ENCODE measurements at places on chromosomes 16 and 17. TPM values are rescaled to one million over a fixed set of nuclear protein-coding genes. Genes with fewer than 3 reads are reported as not detected.

DNA sequence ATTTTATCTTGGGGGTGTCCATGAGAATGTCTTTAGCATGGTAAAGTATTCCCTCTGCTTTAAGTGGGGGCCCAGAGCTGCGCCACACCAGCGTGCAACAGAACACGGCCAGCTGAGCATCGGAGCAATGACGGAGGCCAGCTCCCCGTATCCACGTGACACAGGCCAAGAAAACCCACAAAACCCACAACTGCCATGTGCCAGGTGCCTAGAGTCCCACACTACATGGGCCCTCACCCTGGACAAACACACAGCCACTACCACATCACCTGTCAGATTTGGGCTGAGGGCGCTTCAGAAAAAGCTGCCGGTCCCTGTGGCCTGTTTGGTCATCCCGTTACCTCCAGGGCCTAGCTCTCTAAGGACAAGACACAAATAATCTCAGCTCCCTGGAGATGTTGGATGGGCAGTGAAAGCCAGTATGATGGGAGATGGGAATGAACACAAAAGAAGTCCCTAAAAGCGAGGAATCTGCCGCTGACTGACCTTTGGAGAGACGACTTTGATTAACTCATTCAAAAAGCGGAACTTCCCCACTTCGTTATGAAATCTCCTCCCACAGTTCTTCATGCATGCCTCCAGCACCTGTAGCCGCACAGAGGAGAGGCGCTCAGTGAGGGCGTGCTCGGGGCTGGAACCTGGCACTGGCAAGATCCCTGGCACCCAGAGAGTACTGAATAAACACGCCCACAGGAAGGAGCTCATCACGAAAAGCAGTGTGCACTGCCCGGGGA is 17.1 kb downstream of the GGA3 start:
- H3K27me3 ChIP-seq: no peaks in the 10 kb centered on the region
- peaks cover 19% of the 10 kb centered on the region for H3K4me1 ChIP-seq
- no peak overlapping the region for H3K27ac ChIP-seq
- peaks cover 81% of the 10 kb centered on the region for H3K36me3 ChIP-seq
- no peak for DNase-seq

GRCh38 chr17:19619705-19620325 is 28.7 kb upstream of the ALDH3A2 start:
- H3K27me3 ChIP-seq: no peaks in the 10 kb centered on the region
- no peak for DNase-seq
- H3K27ac ChIP-seq: no peak overlapping the region
- no peaks in the 10 kb centered on the region for H3K4me1 ChIP-seq
- H3K36me3 ChIP-seq: no peaks in the 10 kb centered on the region

GRCh38 chr16:50591800-50592771 is 43.9 kb downstream of the NKD1 start:
- peak overlapping the region; percentile 69 for H3K27ac ChIP-seq
- H3K36me3 ChIP-seq: no peaks in the 10 kb centered on the region
- DNase-seq: no peak
- H3K4me1 ChIP-seq: peaks cover 12% of the 10 kb centered on the region
- no peaks in the 10 kb centered on the region for H3K27me3 ChIP-seq

- peak; percentile 74 for DNase-seq
- H3K27me3 ChIP-seq: no peaks in the 10 kb centered on the region
- no peak overlapping the region for H3K4me3 ChIP-seq
Measured at GRCh38 chr16:50525716-50526115, 22.5 kb upstream of the NKD1 start.

DNA sequence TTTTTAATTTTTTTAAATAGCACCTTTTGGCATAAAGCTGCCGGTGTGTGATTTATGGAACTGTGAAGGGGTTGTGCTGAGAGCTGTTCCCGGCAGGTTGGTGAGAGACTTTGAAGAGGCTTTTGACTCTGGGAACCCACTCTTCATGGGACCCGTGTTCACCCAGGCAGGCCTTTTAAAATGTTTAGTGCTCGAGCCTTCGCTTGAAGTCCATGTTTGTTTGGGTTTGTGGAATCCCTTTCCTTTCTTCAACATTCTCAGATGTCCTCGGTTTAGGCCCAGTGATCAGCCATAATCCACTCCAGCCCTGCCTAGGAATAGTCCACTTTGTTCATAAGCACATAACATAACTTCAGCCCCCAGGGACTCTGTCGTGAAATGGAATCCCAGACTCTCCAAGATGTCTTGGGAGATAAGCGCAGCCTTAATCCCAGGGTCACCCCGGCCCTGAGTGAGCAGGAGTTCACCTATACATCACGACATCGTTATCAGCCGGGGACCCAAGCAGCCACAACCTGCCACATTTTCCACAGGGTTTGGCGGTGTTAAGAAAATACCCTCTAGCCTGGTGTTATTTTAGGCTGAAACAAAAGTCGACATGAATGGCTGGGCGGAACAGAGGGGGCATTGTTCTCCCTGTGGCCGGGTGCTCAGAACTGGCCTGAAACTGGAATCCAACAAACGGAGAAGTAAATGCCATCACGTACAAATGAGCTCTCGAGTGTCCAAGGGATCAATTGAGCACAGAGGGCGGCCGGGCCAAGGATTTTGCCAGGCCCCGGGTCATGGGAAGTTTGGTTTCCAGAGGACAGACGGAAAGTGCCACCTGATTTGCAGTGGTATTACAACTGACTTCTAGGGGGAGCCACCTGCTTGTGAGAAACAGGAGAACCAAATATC is 145.7 kb upstream of the IRX3 start:
- DNase-seq: no peak
- no peaks in the 10 kb centered on the region for H3K36me3 ChIP-seq

GRCh38 chr17:1181753-1182137 is 2.0 kb upstream of the ABR start:
- H3K4me1 ChIP-seq: peaks cover 58% of the 10 kb centered on the region
- no peaks in the 10 kb centered on the region for H3K36me3 ChIP-seq
- H3K27ac ChIP-seq: no peak overlapping the region
- H3K4me3 ChIP-seq: no peak overlapping the region
- no peaks in the 10 kb centered on the region for H3K27me3 ChIP-seq
- DNase-seq: no peak

Gene FSCN2
- total RNA-seq: 1.2 TPM
